ENCODE measurements at places on chromosomes 2 and 18.

GRCh38 chr2:137237055-137237454 lies 471.7 kb downstream of the THSD7B start:
- no peak for DNase-seq

DNA sequence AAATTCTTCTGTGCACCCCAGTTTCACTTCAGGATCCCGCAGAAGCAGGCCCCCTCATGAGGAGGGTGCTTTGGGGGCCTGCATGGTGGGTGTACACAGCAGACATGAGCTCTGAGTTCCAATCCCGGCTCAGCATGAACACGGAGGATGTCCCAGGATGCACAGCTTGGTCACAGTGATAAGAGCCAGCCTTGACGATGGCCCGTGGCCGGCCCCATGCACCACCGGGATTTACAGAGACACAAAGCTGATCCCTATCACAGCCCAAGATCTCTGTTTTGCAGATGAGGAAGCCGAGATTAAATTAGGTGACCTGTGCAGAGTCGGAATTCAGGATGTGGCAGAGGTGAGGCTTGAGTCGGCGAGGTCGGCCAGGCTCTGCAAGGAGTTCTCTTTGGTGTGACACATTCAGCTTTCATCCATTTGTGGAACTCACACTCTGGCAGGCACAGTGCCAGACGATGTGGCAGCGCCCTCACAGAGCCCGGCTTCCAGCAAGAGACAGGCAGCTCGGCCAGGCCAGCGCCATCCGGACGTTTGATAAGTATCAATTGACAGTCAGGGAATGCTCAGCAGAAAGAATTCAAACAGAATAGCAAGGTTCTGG lies 456.3 kb upstream of the MYT1L start:
- no peak for DNase-seq

GRCh38 chr2:10548626-10549025 lies 100.5 kb upstream of the ODC1 start:
- DNase-seq = no peak

DNA sequence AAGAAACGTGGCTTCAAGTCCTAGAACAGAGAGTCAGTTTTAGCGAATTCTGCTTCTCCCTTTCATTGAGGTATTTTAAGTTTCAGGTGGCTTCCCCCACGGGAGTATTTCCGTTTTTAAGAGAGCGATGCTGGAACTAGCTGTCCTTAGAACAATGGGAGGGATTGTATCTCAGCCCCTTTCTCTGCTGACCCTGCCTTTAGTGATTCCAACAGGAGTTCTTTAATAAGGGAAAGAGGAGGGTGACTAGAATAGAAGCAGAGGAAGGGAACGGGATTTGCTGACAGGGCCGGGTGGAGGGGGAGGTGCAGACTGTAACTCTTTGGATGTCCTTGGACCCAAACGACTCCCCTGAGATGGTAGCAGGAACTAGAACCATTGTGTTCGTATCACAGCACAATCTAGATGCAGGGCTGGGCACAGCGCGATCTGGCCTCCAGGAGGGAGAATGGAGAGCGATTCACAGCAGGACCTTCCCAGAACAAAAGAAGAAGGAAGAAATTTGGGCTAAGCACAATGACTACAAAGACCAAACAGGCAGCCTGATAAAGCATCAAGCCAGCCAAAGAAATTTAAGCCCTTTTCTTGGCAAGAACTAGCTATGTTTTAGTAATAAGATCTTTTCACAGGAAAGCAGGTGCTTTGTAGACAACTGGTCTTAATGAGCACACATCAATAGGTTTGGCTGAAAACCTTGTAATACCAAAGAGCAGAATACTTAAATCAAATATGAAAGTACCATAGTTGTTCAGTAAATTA lies 15.8 kb upstream of the RTTN start:
- DNase-seq = no peak

DNA sequence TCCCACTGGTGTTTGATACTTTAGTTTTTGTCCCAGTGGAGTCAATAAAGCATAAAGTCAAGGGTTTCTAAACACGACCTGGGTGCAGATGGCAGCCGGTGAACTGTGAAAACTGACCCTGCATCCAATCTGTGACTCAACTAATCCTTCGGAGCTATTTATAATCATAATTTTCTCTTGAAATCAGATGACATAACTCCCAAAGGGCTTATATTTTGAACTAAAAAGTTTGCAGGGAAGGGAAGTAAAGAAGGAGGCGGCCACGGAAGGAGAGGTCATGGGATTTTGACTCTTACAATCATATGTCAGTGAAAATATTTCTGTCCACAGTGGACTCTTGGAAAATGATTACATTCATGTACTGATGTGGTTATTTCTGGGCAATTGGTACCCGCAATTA lies 178.5 kb downstream of the PDE1A start:
- DNase-seq = no peak

GRCh38 chr2:127623388-127624319 lies 22.3 kb upstream of the GPR17 start:
- DNase-seq = no peak

DNA sequence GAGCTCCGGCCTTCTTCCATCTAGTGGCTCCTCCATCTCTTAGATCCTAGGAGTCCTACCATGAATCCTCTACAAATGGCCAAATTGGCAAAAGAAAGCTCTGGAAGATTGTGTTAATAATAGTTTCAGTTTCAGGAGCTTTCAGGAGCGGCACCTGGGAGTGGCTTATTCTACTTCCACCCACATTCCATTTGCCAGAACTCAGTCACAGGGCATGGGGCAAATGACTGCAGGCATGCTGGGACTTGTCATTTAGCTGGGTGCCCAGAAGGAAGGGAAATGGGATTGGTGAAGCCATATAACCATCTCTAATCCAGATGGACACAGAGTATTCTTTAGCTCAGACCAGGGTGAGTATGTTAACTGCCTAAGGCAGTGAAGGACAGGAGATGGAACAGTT lies 3.6 kb upstream of the LRATD1 start:
- DNase-seq = no peak

DNA sequence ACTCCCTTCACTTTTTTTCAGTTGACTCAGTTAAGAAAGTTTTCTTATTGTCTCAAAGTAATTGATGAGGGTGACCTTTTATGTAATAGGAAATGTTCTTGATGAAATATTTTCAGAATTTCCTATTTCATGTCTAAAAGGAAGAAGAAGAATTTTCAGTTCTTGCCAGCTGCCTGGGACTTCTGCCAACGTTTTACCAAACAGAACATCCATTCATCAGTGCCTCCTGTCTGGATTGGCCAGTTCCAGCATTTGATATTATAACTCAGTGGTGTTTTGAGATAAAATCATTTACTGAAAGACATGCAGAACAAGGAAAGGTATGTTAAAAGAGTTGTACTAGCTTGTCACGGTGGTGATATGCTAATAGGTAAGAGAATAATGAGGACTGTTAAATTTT lies 104.7 kb upstream of the MYO3B start:
- DNase-seq = no peak

- DNase-seq = no peak
Observed at GRCh38 chr2:157839822-157840221, 36.3 kb downstream of the ACVR1 start.

DNA sequence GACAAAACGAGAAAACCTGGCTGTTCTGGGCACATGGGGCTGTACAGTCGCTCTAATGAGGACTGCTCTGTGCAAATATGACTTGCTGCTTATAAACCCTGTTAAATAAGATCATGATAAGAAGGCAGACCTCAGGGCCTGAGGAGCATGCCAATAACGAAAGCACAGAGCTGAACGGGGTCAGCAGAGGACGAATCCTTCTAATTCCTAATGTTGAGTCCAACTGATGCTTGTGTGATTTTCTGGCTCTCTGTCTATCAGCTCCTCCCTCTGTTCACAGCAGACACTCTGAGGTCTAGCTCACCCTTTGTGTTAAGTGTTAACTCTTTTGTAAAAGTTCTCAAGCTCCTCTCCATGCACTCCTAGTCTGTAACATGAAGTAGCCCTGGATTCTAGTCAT lies 167.2 kb upstream of the REV1 start:
- DNase-seq = no peak

DNA sequence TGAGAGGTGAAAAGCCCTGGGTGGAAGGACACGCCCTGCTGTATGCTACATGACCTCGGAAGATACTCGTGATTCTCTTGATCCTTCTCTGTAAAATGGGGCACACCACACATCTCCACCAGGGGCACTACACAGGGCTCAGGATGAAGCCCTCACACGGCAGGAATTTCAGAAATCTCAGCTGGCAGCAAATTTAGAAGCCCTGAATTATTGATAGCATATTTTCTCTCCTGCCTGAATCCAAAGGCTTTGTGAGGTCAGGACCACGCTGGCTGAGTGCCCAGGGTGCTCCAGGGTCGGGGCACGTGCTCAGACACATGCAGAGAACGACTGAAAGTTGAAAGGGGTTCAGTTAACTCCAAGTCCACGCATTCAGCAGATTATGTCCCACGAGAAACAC lies 42.1 kb upstream of the GALR1 start:
- DNase-seq = peak; percentile 60

DNA sequence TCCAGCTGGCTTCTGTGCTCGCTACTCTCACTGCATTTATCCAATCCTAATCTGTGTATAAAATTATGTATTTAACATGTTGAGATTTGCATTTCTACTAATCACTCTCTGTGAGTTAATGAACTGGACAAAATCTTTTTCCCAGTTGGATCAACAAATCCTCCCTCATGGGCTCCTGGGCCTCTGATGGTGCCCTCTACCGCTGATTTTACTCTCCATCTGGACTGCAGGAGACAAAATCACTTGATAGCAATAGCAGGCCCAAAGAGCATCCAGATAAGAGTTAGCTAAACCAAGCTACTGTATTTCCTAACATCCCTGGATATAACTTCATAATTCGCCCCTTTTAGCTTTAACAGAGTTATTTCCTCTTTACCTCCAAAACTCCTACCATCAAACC lies 14.4 kb downstream of the REG3G start:
- no peak for DNase-seq

- peak; percentile 63 for DNase-seq
Observed at GRCh38 chr18:22391407-22392345, 26.0 kb downstream of the CTAGE1 start.

DNA sequence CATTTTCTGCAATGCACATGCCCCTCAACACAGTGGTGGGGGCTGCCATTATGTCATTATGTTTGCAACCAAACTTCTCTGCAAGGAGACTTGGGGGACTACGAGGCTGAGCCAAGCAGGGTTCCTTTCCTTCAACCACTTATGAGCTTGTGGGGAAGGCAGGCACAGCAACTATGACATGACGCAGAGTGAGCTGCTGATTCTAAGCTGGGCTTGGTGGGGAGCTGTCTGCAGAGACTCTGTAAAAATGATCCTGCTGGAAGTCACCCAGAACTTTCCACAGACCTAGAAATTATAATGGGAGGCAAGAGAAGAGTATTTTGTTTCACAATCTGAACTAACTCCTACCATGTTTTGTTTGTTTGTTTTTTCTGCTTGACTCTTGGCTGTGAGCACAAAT lies 55.6 kb downstream of the INPP5D start:
- DNase-seq = no peak

DNA sequence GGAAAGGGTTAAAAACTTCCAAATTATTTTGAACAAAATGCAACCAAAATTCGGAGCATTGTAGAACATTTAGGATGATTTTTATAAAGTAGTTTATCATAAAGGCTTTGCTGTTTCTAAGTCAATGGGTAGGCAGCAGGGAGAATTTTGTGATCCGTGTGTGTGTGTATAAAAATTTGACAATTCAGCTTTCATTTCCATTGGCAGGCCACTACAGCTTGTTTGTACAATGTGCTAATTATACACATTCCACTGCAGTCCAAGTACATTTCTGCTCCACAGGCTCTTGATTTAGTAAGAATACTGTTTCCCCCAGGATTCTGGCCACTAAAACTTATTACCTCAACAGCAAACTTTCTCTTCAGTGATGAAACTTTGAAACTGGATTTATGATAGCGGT lies 71.8 kb upstream of the LTBP1 start:
- DNase-seq = no peak

DNA sequence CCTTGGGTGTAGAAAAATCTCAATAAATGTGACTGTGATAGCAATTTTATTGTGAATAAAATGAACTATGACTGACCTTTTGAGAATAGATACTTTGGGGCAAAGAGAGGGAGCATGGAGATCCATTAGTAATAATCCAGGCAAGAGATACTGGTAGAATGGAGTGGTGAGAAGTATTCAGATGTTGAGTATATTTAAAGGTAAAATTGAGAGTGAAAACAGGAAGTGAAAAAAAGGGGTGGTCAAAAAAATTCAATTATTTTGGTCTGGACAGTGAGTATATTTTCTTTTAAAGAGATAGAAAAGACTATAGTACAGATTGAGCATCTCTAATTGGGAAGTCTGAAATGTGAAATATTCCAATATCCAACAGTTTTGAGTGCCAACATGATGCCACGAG lies 1515.6 kb upstream of the NXPH2 start:
- no peak for DNase-seq

GRCh38 chr18:6623278-6623677 lies 106.2 kb upstream of the ARHGAP28 start:
- no peak for DNase-seq

- DNase-seq = no peak
Observed at GRCh38 chr18:55982992-55983391, 395.0 kb upstream of the TCF4 start.

- no peak for DNase-seq
Observed at GRCh38 chr2:179170901-179171300, 93.7 kb downstream of the SESTD1 start.

DNA sequence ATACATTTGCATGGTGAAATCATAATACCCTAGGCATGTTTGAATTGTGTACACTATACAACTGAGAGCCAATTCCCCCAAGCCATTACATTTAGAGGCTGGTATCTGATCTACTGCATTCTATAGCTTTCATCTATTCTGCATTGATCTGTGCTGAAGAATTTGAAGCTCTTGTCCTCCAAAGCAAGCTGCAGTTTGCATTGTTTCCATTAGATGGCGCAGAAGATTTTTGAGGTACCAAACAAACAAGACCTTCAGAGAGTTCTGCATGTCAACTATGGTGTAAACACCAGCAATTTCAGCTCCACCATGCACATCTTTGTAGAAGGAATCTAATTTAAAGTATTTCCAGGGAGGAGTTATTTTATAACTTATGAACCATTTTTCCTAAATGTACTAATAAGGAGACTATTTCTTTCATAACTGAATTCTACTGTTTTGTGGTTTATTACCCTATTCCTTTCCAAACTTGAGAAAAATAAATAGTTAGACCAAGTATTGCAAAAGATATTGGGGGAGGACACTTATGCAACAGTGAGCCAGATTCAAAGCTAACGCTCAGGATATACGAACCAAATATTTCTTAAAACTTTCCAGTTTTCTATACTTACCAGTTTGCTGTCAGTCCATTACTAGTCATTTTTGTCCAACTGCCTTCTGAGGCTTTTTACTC lies 761.8 kb upstream of the ACVR2A start:
- DNase-seq = peak; percentile 20

GRCh38 chr2:8307606-8308180 lies 374.2 kb upstream of the ID2 start:
- DNase-seq = no peak
